ENCODE measurements at places on chromosomes 3 and 15.

DNA sequence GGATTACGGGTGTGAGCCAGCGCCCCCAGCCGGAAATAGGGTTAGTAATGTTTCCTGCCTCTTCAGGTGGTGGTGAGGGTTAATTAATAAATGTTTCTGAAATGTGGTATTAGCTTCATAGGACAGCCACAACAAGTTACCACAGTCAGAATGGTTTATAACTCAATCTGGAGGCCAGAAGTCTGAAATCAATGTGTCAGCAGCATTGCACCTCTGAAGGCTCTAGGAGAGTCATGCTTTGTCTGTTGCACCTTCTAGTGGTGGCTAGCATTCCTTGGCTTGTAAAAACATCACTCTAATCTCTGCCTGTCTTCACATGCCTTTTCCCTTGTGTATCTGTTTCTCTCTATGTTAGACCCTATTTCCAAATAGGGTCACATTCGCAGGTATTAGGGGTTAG, 7.8 kb upstream of the RPSA start:
- DNase-seq: no peak

DNA sequence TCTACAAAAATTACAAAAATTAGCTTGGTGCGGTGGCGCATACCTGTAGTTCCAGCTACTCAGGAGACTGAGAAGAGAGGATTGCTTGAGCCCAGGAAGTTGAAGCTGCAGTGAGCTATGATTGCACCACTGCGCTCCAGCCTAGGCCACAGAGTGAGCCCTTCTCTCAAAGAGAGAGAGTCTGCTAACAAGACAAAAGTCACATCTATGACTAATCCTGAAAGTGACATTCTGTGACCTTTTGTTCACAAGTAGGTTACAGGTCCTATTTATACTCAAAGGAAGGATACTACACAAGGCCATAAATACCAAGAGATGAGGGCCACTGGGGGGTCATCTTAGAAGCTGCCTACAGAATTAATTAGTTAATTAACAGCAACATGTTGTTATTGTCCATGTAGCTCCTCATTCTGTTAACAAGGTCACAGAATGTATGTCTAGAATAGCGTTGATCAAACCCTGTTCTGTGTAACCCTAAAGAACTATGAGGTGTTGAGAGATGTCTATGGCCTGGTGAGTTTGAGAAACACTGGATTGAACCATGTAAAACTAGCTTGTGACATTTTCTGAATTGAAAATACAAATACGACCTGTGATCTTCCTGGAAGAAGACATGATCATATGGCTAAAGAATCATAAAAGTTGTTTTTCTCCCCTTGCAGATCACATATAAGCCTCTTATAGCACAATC, 97.0 kb downstream of the SAMMSON start:
- DNase-seq: no peak

DNA sequence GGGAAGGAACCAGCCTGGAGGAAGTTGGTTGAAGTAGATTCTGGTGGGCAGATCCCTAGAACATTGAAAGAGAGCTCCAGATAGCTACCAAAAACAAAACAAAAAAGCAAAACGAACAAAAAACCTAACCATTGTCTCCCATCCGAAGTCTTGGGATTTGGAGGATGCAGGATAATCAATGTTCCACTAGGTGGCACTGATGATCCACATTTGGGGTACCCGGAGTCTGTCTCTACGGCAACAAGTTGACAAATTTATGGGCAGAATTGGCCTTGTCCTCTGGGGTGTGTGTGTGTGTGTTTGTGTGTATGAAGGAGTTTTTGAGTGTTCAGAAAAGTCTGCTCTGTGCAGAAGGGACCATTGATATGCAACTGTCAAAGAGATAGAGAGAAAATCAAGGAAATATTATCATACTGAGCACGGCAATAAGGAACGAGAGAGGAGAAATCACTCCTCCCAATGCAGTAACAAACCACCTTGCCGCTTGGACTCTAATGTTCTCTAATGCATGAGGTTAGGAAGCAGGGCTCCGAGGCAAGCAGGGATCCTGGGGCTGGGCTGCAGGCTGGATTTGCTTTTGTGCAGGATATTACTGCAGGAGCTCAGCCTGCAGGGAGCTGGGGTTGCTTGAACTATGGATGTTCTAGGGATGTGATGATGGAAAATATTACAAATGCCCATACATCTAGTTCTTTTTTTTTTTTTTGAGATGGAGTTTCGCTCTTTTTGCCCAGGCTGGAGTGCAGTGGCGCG, 59.8 kb upstream of the KLHL25 start:
- no peak for DNase-seq

DNA sequence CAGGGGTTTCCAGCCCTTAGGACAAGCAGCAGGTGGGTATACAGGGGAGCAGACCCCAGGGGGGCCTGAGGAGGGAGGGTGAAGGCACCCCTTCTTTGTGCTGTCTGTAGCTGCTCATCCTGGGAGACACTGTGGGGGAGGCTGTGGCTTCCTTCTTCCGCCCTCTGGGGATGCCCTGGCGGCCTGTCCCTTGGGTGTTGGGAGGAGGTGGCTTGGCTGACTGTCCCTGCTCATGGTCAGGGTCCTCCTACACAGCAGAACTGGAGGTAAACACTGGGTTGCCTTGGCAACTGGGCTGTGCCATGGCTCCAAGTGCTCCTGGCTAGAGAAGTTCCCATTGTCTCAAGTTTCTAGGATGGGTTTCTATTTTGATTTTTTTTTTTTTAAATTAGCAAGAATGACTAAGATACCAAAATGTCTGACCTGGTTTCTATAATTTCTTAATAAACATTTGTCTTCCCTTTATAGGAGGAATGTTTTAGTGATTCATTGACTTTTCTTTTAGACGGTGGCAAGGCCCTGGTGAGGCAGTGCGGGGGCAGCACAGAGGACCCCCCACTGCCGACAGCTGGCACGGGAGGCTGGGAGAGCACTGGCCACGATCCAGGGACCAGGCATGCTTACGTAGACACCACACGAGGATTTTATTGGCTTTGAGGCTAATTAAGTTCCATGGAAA, 12.4 kb downstream of the KLF13 start:
- no peak for DNase-seq

- DNase-seq: no peak
Observed at GRCh38 chr3:64658001-64658400, 29.8 kb downstream of the ADAMTS9 start.

DNA sequence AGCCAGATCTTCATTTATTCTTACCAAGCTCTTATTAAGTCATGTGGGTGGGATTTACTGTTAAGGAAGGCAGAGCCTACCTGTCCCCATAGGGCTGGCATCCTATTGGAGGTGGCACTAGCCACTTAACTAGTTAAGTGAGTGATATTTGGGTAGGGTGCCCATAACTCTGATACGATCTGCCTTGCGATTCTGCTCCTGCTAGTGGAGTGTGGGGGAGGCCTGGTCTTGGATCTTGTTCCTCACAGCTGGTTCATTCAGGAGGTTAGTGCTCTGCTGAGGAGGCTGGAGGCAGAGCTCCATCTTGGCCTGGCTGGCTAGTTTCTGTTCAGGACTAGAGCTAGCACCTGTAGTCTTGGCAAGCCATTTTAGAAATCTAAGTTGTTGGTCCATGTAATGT, 9.3 kb downstream of the BAHD1 start:
- no peak for DNase-seq

DNA sequence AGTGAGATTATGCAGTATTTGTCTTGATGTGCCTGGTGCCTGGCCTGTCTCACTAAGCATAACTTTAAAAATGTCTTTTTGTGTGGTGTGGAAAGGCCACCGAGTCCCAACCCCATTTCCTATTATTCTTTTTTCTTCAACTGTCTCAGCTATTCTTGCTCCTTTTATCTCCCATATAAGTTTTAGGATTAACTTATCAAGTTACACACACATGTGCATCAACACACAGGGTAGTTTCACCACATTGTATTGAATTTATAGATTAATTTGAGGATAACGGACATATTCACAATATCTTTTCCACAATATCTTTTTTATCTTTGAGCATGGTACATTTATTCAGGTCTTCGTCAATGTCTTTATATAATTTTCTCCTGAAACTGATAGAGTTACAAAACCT, 127.6 kb downstream of the RYR3 start:
- no peak for DNase-seq

- no peak for DNase-seq
Observed at GRCh38 chr3:137165117-137165806, 207.5 kb downstream of the IL20RB start.

DNA sequence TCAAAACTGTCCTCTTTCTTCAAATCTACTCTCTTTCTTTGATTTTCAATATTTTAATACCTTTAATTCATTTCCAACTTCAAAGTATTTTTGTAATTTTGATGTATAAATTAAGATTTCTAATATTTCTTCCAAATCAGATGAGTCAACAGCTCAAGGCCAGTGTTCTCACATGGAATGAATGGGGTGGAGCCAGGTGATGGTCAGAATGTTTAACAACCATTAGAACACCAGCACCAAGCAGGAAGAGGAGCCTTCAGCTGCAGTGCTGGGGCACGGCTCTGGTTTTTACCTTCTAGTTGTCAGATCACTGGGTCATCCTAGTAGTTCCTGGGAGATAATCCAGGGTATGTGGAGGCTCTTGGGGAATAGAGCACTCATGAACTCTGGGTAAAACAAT, 494.5 kb upstream of the PDZRN3 start:
- DNase-seq: peak; percentile 33

GRCh38 chr3:60983906-60984305, 267.3 kb downstream of the FHIT start:
- no peak for DNase-seq

DNA sequence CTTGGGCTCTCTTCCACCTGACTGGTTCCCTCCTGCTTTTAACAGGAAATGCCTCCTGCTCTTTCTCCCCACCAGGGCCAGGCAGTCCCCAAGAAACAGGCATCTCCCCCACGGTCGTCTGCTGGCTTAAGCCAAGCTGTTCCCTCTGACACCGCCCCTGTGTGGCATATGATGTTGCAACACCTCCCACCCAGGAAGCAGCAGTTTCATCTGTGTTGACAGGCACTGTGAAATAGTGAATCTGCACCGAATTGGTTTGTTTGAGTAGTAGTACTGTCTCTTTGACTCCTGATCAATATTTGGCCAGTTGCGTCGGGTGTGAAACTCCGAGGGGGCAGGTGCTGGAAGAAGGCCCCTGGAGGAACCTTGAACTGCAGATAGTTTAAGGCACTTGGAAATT, 188.8 kb downstream of the FEZF2 start:
- no peak for DNase-seq

- DNase-seq: no peak
Observed at GRCh38 chr15:83166218-83166617, 41.4 kb downstream of the HDGFL3 start.

- DNase-seq: peak; percentile 39
Observed at GRCh38 chr3:69200384-69201068, 78.1 kb upstream of the LMOD3 start.

- DNase-seq: no peak
Observed at GRCh38 chr3:13544293-13544831, 4.6 kb upstream of the FBLN2 start.

DNA sequence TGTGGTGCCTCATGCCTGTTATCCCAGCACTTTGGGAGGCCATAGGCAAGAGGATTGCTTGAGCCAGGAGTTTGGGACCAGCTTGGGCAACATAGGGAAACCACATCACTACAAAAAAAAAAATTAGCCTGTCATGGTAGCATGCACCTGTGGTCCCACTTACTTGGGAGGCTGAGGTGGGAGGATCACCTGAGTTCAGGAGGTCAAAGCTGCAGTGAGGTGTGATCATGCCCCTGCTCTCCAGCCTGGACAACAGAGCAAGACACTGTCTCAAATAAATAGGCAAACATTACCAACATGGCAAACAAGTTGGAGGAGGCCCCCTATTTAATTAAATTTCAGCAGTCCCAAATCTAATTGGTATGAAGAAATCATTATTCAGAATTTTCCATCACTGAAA, 143.6 kb downstream of the PGPEP1L start:
- DNase-seq: no peak

DNA sequence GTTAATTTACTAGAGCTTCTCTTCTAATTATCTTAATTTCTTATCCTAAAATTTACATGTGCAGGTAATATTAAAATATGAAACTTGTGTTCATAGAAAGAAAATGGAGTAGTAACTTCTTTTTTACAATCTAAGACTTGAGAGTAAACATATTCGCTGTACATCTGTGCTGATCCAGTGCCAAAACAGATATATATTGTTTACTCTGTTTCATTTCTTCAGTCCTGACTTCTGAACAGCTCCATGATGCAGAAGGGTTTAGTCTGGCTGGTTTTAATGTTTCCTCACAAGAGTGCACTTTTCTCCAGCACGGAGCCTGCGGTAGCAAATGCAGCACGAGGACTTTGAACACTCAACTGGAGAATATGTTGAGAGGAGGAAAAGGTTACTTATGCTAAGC, 306.8 kb downstream of the EPHA3 start:
- DNase-seq: no peak

DNA sequence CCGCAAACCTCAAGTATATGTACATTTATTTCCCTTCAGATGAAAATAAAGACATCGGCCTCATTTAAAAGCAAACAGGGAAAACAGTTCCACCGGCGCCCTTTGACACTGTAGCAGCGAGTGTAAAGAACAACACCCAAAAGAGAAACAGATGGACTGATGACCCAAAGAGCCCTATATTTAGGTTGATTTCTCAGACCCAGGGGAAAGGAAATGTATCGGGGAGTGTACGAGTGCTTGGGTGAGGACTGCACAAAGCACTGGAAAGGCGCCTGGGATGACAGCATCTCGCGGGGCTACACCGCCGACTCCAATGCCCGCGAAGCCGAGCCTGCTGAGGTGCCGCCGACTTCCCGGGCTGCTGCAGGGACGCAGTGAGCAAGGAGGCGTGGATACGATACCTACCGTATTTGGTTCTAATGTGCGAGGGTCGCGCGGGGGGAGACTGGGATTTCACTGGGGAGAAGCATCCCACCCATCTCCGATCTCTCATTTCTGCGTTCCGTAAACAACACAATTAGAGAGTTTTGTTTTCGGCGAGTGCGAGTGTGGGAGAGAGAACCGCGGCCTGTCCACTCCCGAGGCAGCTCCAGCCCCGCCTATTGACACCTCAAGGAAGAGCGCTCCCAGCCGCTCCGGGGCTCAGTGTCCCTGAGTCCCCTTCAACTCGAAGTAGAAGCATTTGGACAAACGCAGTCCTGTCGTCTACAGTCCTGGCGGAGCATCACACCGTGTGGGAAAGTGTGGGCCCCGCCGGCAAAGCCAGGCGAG, 2.0 kb downstream of the MECOM start:
- peak; percentile 57 for DNase-seq

Measured in DMS153 (cell line).